ENCODE measurements at places on chromosomes 2 and 18.

- no peak for DNase-seq
Measured at GRCh38 chr2:163630836-163631235, 105.0 kb downstream of the FIGN start.

- no peak for DNase-seq
Measured at GRCh38 chr2:60597346-60597745, 43.9 kb upstream of the BCL11A start.

DNA sequence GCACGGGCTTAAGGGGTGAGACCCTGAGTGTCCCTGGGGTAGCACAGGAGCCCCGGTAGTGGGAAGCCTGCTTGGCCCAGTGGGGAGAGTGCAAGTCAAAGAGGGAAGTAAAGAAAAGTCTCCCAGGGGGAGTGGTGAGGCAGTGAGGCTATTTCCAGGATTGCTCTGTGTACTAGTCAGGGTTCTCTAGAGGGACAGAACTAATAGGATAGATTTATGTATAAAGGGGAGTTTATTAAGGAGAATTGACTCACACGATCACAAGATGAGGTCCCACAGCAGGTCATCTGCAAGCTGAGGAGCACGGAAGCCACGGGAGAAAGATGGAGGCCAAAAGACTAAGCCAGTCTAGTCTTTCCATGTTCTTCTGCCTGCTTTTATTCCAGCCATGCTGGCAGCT lies 45.5 kb downstream of the CMPK2 start:
- DNase-seq: no peak

GRCh38 chr18:54031243-54031642 lies 193.2 kb downstream of the MBD2 start:
- no peak for DNase-seq

DNA sequence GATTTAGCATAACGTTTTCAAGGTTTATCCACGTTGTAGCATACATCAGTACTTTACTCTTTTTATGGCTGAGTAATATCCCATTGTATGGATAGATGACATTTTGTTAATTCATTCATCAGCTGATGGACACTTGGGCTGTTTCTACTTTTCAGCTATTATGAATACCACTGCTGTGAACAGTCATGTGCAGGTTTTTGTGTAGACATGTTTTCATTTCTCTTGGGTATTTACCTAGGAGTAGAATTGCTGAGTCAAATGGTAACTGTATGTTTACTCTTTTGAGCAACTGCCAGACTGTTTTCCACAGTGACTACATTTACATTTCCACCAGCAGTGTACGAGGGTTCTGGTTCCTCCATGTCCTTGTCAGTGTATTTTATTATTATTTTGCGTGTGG lies 33.9 kb downstream of the COX7A2L start:
- peak; percentile 76 for DNase-seq

DNA sequence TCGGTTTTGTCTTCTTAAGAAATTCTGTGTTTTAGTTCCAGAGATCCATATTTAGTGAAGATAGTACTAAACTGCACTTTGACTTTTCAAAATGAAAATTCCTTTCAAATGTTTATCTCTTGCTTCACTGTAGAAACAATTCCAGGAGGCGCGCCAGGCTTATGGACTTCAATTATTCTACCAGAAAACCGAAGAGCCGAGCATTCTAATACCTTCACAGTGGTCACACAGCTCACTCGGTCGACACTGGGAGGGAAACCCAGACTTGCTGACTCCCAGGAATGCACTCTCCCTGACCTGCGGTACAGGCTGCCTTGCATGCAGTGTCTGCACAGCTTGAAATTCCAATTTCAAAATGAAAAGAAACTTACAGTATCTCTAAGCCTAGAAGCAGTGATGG lies 119.9 kb upstream of the PIEZO2 start:
- DNase-seq: no peak

DNA sequence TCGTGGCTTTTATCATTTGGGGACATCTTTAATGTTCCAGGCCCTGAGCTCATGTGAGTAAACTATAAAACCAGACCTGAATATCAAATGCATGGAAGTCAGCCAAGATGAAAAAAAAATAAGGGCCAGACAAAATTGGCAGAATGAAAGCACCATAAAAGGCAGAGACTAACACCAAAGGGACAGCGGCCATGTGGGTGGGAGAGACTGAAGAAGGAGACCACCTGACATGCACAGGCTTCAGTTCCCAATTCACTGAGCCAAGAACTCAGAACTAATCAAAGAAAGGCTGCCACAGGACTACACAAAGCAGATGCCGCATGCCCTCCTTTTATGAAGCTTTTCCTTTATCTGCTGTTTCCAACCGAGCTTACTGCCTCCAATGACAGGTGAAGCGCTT lies 267.1 kb downstream of the RAD51AP2 start:
- no peak for DNase-seq

GRCh38 chr2:26838121-26838906 lies 9.6 kb upstream of the DPYSL5 start:
- DNase-seq: no peak

DNA sequence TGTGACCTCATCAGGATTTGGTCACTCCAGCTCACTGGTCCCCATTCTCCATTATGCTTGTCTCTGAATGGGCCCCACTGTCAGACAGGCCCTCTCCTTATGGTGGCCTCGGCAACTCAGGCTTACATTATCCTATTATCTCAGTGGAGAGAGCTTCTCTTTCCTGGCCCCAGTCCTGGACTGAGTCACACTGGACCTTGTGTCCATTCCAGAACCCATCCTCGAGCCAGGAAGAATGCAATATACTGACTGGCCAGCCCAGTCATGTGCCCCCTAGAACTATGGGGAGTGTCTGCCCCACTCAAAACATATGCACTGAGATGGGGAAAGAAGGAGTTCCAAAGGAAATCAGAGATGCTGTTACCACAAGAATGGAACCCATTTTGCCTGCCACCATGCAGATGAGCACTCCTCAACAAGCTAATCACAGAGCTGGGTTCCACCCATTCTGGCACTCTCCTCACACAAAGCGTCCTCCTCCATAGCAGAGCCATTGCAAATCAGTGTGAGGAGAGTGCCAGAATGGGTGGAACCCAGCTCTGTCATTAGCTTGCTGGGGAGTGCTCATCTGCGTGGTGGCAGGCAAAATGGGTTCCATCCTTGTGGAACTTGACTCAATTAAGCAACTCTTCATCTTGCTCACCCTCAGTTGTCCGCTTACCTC lies 71.9 kb downstream of the CHRNA1 start:
- DNase-seq: no peak

GRCh38 chr2:100292022-100292580 lies 30.2 kb downstream of the LONRF2 start:
- DNase-seq: no peak

- no peak for DNase-seq
Measured at GRCh38 chr18:75624869-75625268, 197.4 kb upstream of the SMIM21 start.

GRCh38 chr18:56258178-56258577 lies 380.2 kb downstream of the TXNL1 start:
- no peak for DNase-seq

GRCh38 chr2:41955316-41956043 lies 92.3 kb upstream of the PKDCC start:
- no peak for DNase-seq

GRCh38 chr2:122866095-122866494 lies 1110.6 kb downstream of the TSN start:
- DNase-seq: no peak

- DNase-seq: peak; percentile 43
Measured at GRCh38 chr18:74819433-74820059, 221.9 kb downstream of the ZNF407 start.

DNA sequence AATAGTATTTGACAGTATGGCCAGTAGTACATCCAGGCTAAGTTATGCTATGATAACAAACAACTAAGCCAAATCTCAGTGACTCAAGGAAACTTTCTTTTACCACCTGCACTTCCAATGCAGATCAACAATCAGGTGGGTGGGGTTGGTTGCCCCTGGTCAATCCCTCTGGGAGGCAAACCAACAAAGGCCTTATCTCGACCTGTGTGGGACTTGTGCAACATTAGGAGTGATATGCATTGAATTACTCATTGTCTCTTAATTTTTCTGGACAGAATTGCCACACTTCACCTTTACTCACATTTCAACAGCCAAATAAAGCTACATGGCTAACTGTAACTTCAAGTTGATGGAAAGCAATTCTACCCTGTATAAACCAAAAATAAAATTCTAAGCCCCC lies 1049.3 kb upstream of the CDH2 start:
- no peak for DNase-seq

DNA sequence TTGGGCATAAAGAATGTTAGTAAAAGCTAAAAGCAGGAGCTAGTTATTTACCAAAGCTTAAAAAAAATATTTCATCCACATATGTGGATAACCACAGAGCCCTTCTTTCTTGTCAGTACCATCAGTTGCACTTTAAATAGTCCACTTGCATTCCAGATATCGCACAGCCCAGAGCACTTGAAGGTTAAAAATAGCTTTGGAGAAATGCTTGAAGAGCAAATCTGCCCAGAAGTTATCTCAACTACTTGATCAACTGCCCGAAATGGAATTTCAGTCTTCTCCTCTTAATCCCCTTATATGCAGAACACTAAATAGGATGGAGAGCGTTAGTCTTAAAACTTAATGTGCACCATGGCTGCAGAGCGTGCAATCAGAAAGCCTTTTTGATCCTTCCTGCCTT lies 148.3 kb downstream of the PLEKHA3 start:
- DNase-seq: no peak

DNA sequence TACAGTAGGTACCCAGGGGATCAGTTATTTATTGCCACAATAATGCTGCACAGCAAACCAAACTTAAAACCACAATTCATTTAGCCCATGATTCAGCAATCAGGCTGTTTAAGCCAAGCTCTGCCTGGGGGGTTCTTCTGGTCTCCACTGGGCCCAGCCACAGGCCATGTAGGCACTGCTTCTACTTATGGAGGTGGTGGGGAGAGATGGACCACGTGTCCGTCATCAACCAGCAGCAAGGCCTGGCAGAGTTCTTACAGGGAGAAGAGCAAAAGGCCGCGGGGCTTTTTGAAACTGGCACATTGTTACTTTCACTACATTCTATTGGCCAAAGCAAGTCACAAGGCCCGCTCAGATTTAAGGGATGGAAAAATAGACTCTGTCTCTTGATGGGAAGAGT lies 76.3 kb upstream of the DAPL1 start:
- DNase-seq: no peak

GRCh38 chr2:204129591-204130294 lies 193.2 kb downstream of the ICOS start:
- no peak for DNase-seq

DNA sequence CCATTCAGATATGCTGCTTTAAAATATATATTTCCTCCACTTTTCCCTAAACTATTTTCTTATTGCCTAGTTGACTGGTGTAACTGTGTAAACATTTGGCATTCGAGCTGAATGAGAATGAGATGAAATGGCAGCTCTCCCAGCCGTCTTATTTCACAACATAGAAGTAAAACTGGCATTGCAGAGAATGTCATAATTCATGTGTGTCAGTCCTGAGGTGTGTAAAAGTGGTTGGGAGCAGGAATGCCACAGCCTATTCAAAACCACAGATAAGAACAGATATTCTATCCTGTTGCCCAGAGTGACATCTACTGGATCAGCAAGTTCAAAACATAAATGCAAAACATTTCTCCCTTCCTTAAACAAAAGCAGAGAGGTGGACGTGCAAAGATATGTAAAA lies 565.5 kb upstream of the CHAC2 start:
- peak; percentile 8 for DNase-seq

- no peak for DNase-seq
Measured at GRCh38 chr2:158497486-158497885, 40.7 kb downstream of the PKP4 start.

DNA sequence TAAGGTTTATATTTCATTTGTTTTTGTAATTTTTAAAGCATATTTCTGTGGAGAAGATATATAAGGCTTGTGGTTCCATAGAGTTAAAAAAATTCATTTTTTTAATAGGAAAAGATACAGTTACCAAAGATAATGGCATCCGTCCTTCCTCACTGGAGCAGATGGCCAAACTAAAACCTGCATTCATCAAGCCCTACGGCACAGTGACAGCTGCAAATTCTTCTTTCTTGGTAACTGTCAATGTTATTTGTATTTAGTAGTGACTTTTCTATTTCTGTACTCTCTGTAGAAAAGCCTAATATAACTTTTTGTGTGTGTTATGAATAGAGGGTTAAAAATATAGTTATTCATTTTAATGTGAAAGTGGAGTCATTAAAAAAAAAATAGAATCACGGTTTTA lies 35.1 kb downstream of the HADHB start:
- DNase-seq: no peak

GRCh38 chr2:99824758-99825157 lies 317.6 kb downstream of the AFF3 start:
- DNase-seq: no peak

DNA sequence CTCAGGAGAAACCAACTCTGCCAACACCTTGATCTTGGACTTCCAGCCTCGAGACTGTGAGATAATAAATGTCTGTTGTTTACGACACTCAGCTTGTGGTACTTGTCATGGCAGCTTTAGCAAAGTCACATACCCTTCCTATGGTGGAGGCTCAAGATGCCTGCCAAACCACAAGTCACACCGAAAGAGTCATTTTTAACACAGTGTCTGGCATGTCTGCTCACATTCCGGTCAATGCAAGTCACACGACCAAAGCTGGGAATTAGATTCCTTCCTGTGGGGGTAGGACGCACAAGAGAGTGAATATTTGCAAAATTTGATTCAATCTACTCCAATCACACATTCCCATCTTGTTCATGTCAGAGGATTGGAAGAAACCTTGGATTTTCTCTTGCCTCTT lies 24.6 kb downstream of the KCNE4 start:
- DNase-seq: no peak

DNA sequence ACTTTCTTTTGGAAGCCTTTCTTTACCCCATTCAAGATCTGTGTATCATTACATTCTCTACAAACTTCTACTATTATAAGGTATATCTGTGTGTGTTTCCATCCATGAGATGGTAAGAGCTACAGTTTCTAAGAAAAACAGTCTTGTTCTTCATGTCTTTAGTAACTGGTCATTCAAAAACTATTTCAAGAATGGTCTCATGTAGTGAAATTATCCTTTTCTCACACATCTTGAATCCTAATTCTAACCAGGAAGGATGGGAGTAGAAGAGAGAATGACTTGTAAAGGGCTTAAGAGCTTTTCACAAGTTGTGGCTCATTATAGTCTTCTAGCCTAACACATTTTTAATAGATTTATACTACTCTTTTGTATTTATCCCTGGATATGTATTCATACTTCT lies 47.3 kb downstream of the ROCK1 start:
- no peak for DNase-seq

GRCh38 chr2:10412380-10412779 lies 35.7 kb downstream of the ODC1 start:
- peak; percentile 49 for DNase-seq

GRCh38 chr2:153287109-153287801 lies 191.3 kb downstream of the RPRM start:
- no peak for DNase-seq

GRCh38 chr2:53787614-53788289 lies 908 bp downstream of the ERLEC1 start:
- no peak for DNase-seq

Measured in NCI-H2081 (cell line).